ENCODE measurements at places on chromosomes 1 and 21. TPM values are rescaled to one million over a fixed set of nuclear protein-coding genes. Genes with fewer than 3 reads are reported as not detected.

GRCh38 chr1:183694066-183694465 is 41.0 kb upstream of the APOBEC4 start:
- no peak for DNase-seq

DNA sequence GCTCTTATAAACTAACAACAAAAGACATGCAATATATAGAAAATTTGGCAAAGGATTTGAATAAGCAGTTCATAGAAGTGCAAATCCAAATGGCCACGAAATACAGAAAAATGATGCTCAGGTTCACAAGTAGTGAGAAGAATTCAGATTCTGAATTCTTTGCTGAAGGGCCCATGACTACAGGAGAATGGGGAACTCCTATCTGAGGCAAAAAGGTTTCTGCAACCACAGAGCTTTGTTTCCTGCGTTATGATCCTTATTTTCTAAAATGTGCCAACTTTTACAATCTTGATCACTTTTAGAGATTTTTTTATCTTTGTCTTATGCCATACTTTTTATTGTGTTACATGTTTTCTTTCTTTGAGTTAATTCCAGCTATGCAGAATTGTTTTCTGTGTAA is 91.3 kb downstream of the ITSN1 start:
- no peak for DNase-seq

DNA sequence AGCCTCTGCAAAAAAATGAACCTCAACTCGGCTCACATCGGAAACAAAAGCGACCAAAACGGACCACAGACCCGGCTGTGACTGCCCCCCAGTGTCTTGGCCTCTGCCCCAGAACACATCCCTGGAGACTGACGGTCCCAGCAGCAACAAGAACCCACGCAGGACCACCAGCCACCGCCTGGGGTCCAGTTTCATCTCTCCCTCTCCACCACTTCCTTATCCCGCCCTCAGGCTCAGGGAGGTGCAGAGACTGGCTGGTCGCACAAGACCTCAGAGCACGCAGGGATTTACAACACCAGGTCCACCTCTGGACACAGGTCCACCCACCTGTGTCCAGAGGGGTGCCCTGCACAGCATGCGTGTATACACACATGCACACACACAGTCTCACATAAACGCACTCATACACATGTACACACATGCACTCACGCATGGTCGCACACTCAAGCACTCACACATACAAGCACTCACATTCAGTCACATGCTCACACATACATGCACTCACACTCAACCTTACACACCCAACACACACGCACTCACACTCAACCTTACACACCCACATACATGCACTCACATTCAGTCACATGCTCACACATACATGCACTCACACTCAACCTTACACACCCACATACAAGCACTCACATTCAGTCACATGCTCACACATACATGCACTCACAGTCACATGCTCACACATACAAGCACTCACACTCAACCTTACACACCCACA is 18.6 kb upstream of the TMEM52 start:
- DNase-seq: no peak

GRCh38 chr1:151267760-151268159 is 13.2 kb downstream of the PSMD4 start:
- no peak for DNase-seq

The GBP5 gene
- polyA plus RNA-seq: not detected

The TBX19 gene
- 0.76 TPM for polyA plus RNA-seq
